Left colon (tissue), 2 donors: ENCODE measurements at places on chromosomes 11 and 22. TPM values are rescaled to one million over a fixed set of nuclear protein-coding genes. Genes with fewer than 3 reads are reported as not detected.

DNA sequence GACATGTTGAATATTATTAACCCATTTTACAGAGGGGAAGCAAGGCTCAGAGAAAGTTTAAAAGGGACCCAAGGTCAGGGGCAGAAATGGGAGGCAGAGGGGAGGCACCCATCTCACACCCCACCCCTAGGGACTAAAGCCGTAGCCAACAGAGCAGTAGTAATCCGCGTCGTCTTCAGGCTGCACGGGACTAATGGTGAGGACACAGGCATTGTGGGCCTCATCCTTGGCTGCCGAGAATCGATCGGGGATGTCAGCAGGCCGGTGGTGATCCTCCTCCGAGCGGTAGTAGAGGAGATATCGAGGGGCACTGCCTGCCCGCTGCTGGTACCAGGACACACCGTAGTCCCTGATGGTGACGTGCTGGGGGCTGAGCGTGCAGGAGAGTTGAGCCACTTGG, 1.5 kb downstream of the VPREB3 start:
- DNase-seq, result no peak

GRCh38 chr11:33391893-33392251, 134.7 kb downstream of the HIPK3 start:
- no peak for DNase-seq

GRCh38 chr22:46609175-46609690, 11.0 kb upstream of the GRAMD4 start:
- peak; percentile 85 for DNase-seq

- DNase-seq, result no peak
Observed at GRCh38 chr11:91156041-91156440, 933.2 kb upstream of the CHORDC1 start.

DNA sequence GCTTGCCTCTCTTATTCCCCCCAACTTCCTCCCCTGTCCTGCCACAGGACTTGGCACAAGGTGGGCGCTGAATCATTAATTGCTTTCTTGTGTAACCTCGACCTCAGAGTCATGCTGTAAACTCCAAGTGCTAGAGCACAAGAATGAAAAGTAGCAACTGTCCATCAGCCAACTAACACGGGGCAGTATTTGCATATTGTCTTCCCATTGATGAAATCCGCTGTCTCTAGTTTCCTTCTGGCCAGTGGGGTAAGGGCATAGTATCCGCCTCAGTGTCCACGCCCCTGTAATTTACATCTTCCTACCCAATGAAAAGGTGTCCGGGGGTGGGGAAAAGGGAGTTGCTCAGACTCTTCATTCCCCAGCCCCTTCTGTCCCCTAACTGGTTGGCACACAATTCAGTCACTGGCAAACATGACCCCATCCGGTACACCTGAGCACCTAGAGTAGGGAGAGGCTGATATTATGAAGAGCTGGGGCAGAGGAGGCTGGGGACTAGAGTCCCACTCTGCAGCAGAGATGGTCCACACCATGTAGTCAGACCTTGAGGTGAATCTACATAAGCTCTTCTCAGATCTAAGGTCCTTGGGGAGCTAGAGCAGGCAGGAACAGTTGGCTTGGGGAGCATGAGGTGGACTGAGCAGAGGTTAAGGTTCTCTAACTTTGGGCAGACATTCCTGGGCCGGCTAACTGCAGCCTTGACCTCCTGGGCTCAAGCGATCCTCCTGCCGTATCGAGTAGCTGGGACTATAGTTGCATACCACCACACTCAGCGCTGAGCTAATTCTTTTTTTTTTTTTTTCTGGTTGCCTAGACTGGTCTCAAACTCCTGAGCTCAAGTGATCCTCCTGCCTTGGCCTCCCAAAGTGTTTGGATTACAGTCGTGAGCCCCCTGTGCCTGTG, 6.8 kb upstream of the GGA1 start:
- peak; percentile 49 for DNase-seq

- DNase-seq, result no peak
Observed at GRCh38 chr11:73971175-73971719, 11.4 kb downstream of the UCP2 start.

DNA sequence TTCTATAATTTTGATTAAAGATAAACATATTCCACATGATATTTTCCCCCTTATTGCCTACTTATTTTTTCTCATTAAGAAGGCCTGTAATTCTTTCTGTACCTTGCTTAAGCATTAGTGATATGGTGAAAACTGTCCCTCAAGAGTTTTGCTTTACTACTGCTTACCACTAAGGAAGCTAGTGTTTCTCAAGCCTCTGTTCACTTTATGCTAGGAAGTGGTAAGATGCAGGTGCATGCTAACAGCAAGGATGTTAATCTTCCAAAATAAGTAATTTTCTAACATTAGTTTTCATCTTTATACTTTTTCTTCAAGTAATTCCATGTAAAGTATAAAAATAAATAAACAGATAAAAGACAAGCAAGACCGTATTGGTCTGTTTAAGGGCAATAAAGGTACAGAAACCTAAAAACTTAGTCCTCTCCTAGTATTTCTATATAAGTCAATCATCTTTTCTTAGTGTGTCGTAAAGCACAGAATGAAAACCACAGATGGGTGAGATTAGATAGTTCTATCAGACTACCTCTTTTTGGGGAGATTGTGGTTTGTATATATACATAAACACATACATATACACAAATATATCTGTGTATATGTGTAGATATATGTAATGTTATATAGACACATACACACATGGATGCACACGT, 731.0 kb upstream of the CNTN5 start:
- no peak for DNase-seq

DNA sequence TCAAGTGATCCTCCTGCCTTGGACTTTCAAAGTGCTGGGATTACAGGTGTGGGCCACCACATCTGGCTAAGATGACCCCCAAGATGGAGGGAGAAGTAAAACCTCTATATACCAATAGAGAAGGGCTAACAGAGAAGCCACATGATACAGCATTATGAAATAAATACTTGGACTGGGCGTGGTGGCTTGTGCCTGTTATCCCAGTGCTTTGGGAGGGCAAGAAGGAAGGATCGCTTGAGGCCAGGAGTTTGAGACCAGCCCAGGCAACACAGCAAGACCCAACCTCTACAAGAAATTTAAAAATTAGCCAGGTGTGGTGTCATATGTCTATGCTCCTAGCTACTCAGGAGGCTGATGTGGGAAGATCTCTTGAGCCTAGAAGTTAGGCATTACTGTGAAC, 61.7 kb downstream of the RAB30 start:
- no peak for DNase-seq

- no peak for DNase-seq
Observed at GRCh38 chr11:115759622-115760460, 255.6 kb upstream of the CADM1 start.

- peak; percentile 69 for DNase-seq
Observed at GRCh38 chr11:71451596-71452198, 1.3 kb upstream of the NADSYN1 start.

DNA sequence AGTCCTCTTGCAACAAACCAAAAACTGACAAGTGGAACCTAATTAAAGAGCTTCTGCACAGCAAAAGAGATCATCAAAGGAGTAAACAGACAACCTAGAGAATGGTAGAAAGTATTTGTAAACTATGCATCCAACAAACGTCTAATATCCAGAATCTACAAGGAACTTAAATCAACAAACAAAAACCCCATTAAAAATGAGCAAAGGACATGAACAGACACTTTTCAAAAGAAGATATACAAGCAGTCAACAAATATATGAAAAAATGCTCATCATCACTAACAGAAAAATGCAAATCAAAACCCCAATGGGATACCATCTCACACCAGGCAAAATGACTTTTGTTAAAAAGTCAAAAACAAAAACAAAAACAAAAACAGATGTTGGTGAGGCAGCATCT, 33.7 kb downstream of the ZNF214 start:
- no peak for DNase-seq

DNA sequence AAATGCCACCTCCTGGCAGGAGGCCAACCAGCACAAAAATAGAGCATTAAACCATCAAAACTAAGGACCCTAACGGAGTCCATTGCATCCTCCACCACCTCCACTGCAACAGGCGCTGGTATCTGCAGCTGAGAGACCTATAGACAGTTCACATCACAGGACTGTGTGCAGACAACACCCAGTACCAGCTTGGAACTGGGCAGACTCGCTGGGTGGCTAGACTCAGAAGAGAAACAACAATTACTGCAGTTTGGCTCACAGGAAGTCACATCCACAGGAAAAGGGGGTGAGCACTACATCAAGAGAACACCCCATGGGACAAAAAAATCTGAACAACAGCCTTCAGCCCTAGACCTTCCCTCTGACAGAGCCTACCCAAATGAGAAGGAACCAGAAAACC, 11.6 kb upstream of the TMEM45B start:
- DNase-seq, result no peak

GRCh38 chr11:29093416-29094120, 923.3 kb downstream of the KCNA4 start:
- DNase-seq, result no peak

The SPON1 gene
- total RNA-seq, result 86.7 TPM

The LPXN gene
- 13.3 TPM for total RNA-seq

The SMIM38 gene
- 0.70 TPM for total RNA-seq

The TIRAP gene
- total RNA-seq, result 22.7 TPM

The DEUP1 gene
- total RNA-seq, result not detected
